ENCODE measurements at places on chromosomes 1 and 21.

DNA sequence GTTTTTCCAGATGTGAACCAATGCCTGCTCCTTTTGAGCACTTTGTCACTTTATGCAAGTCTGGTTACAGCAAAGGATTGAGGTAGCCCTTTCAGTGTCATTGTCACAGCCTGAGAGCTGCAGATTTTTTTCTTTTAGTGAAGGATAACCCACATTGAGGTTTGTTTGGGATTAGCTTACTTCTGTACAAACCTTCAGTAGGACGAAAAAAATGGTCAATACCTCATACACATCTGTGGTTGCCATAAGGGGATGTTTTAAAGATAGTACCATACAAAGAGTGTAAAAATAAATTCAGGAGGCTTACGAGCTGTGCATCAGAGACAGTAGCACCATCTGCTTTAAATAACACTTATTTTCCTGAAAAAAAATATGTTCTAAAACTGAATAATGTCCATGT lies 566.0 kb downstream of the AJAP1 start:
- no peaks in the 10 kb centered on the region for H3K4me1 ChIP-seq
- H3K4me3 ChIP-seq = no peak overlapping the region
- H3K27ac ChIP-seq = no peak overlapping the region

GRCh38 chr1:232036181-232036933 lies 409.8 kb downstream of the DISC1 start:
- H3K36me3 ChIP-seq = peaks cover 4% of the 10 kb centered on the region
- no peak overlapping the region for H3K4me3 ChIP-seq
- no peak for DNase-seq
- H3K27ac ChIP-seq = no peak overlapping the region
- H3K27me3 ChIP-seq = no peaks in the 10 kb centered on the region

DNA sequence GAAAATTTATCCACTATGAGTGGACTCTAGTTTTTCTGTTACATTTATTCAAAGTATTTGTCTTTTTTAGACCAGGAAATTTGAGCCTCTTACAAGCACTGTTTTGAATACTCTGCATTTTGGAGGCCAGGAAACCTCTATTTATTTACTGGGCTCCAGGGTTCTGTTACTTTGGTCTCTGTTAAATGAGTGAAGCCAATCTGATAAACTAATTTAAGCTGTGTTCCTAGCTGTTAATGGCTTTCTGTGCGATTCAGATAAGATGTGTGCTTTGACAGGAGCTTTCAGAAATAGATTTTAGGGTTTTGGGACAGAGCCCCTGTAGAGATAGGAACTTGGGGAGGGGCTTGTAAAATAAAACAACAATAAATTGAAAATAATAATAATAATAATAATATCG lies 23.9 kb downstream of the ACKR1 start:
- no peaks in the 10 kb centered on the region for H3K4me1 ChIP-seq
- H3K36me3 ChIP-seq = no peaks in the 10 kb centered on the region
- H3K4me3 ChIP-seq = no peak overlapping the region
- H3K27me3 ChIP-seq = no peaks in the 10 kb centered on the region
- no peak overlapping the region for H3K27ac ChIP-seq

- H3K36me3 ChIP-seq = no peaks in the 10 kb centered on the region
- no peak overlapping the region for H3K4me3 ChIP-seq
- H3K27ac ChIP-seq = no peak overlapping the region
- DNase-seq = no peak
- H3K4me1 ChIP-seq = no peaks in the 10 kb centered on the region
These were observed 94.1 kb downstream of the ACTL8 start for GRCh38 chr1:17849216-17849615.

GRCh38 chr1:67677408-67677807 lies 7.6 kb upstream of the GADD45A start:
- peaks cover 8% of the 10 kb centered on the region for H3K27me3 ChIP-seq
- peaks cover 4% of the 10 kb centered on the region for H3K36me3 ChIP-seq

DNA sequence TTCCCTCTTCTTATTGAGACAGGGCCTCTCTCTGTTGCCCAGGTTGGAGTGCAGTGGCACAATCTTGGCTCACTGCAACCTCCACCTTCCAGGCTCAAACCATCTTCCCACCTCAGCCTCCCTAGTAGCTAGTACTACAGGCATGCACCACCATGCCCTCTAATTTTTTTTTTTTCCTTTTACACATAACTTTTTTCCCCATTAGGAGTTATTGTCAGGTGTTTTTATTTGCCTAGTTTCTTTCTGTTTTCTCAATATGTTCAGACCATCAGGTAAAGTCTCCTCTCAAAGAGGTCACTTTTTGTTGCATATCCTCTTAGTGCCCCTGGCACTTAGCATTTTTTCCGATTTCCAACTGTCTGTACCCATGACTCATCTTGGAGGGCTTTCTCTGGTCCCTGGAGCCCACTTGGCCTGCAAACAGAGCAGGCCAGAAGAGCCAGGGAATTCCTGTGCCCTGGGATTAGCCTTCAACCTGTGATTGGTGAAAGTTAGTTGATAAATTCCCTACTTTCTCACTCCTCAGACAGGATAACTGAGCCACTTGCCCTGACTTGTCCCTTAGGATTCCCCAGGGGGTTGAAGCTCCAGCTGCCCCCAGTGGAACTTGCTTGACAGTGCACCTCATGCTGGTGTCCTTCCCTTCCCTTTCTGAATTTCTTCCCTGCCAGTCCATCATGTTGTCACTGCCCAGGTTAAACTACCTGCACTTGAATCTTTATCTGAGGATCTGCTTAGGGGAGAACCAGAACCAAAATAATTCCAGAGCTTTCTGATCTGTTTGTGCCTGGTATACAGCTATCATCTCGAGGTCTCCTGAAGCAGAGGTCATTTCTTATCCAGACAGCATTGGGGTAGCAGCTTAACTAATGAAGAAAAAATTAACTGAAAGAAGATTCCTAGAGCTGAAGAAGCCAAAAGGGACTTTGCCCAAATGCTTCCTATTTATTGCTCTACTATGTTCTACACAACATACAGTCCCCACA lies 2.4 kb downstream of the NTPCR start:
- peaks cover 43% of the 10 kb centered on the region for H3K4me1 ChIP-seq
- peaks cover 21% of the 10 kb centered on the region for H3K36me3 ChIP-seq
- no peaks in the 10 kb centered on the region for H3K27me3 ChIP-seq

GRCh38 chr1:182332261-182333060 lies 59.1 kb downstream of the GLUL start:
- H3K36me3 ChIP-seq = no peaks in the 10 kb centered on the region
- DNase-seq = no peak
- no peaks in the 10 kb centered on the region for H3K4me1 ChIP-seq
- H3K27me3 ChIP-seq = peaks cover 13% of the 10 kb centered on the region
- no peak overlapping the region for H3K27ac ChIP-seq
- no peak overlapping the region for H3K4me3 ChIP-seq

GRCh38 chr1:66980745-66981367 lies 56.1 kb downstream of the MIER1 start:
- H3K27ac ChIP-seq = peak overlapping the region; percentile 75
- H3K36me3 ChIP-seq = peaks cover 28% of the 10 kb centered on the region
- no peaks in the 10 kb centered on the region for H3K27me3 ChIP-seq
- peaks cover 35% of the 10 kb centered on the region for H3K4me1 ChIP-seq

- no peaks in the 10 kb centered on the region for H3K36me3 ChIP-seq
- DNase-seq = no peak
- H3K27ac ChIP-seq = no peak overlapping the region
- no peak overlapping the region for H3K4me3 ChIP-seq
- peaks cover 17% of the 10 kb centered on the region for H3K27me3 ChIP-seq
These were observed 35.9 kb downstream of the PIK3R3 start for GRCh38 chr1:46096269-46097148.

DNA sequence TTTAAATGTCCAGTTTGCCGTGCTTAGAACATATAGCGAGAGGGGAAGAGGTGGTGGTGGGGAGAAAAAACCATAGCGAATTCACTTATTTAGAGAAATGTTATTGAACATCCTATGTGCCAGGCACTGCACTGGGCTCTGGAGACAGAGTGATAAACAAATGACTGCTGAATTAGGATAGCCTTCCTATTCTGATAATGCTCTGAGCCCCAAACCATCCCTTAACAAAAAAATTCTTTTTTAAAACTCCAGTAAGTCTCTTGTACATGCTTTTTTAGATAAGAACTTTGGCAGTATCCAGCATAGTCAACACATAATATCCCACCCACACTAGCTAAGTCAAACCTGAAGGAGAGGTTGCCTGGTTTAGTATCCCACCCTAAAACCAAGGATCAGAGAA lies 8.5 kb downstream of the SZT2 start:
- no peak for DNase-seq
- H3K36me3 ChIP-seq = peaks cover 18% of the 10 kb centered on the region
- no peak overlapping the region for H3K4me3 ChIP-seq
- no peaks in the 10 kb centered on the region for H3K27me3 ChIP-seq
- H3K4me1 ChIP-seq = peaks cover 6% of the 10 kb centered on the region

- no peak overlapping the region for H3K27ac ChIP-seq
- H3K4me1 ChIP-seq = peaks cover 82% of the 10 kb centered on the region
- DNase-seq = no peak
- H3K36me3 ChIP-seq = peaks cover 9% of the 10 kb centered on the region
- H3K27me3 ChIP-seq = no peaks in the 10 kb centered on the region
These were observed 26.9 kb downstream of the UCK2 start for GRCh38 chr1:165854101-165854845.

GRCh38 chr1:109923131-109923945 lies 12.7 kb downstream of the CSF1 start:
- H3K4me3 ChIP-seq = no peak overlapping the region
- DNase-seq = no peak
- H3K27ac ChIP-seq = no peak overlapping the region
- peaks cover 79% of the 10 kb centered on the region for H3K36me3 ChIP-seq

- DNase-seq = no peak
- no peaks in the 10 kb centered on the region for H3K4me1 ChIP-seq
- H3K4me3 ChIP-seq = no peak overlapping the region
- H3K27ac ChIP-seq = no peak overlapping the region
- H3K36me3 ChIP-seq = no peaks in the 10 kb centered on the region
- H3K27me3 ChIP-seq = no peaks in the 10 kb centered on the region
These were observed 101.9 kb downstream of the PRRX1 start for GRCh38 chr1:170765712-170766330.

- DNase-seq = no peak
- H3K27ac ChIP-seq = no peak overlapping the region
- H3K36me3 ChIP-seq = no peaks in the 10 kb centered on the region
- H3K27me3 ChIP-seq = no peaks in the 10 kb centered on the region
These were observed 8.5 kb upstream of the ARF1 start for GRCh38 chr1:228073857-228074545.

DNA sequence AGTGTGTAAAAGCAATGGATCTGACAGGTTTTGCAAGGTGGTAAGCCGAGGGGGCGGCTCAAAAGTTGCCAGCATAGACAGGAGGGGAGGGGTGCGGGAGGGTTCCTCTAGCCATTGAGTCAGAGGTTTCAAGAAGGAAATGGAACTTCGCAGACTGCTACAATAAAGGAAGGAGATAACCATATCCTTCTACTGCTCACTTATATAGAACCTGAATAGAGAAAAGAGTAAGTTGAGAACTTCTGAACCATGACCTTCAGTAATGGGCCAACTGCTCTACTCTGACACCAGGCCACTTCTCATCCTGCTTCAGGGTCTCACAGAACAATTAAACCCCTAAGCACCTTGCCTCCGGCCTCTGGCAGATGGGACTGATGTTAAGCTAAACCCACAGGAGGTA lies 26.3 kb upstream of the BCAR3 start:
- peak overlapping the region; percentile 55 for H3K27ac ChIP-seq
- no peak for DNase-seq
- no peak overlapping the region for H3K4me3 ChIP-seq
- peaks cover 42% of the 10 kb centered on the region for H3K4me1 ChIP-seq
- no peaks in the 10 kb centered on the region for H3K36me3 ChIP-seq

GRCh38 chr1:24562625-24563024 lies 6.7 kb downstream of the NCMAP start:
- peaks cover 15% of the 10 kb centered on the region for H3K27me3 ChIP-seq
- H3K27ac ChIP-seq = no peak overlapping the region
- no peaks in the 10 kb centered on the region for H3K36me3 ChIP-seq

- H3K27ac ChIP-seq = no peak overlapping the region
- no peak overlapping the region for H3K4me3 ChIP-seq
- H3K27me3 ChIP-seq = no peaks in the 10 kb centered on the region
- H3K4me1 ChIP-seq = no peaks in the 10 kb centered on the region
- no peaks in the 10 kb centered on the region for H3K36me3 ChIP-seq
These were observed 633.5 kb downstream of the KIF26B start for GRCh38 chr1:245788269-245788668.

- peaks cover 14% of the 10 kb centered on the region for H3K36me3 ChIP-seq
- H3K27me3 ChIP-seq = no peaks in the 10 kb centered on the region
- peaks cover 12% of the 10 kb centered on the region for H3K4me1 ChIP-seq
- no peak for DNase-seq
These were observed 47.8 kb downstream of the CHML start for GRCh38 chr1:241592273-241592958.

- H3K27me3 ChIP-seq = no peaks in the 10 kb centered on the region
- peaks cover 8% of the 10 kb centered on the region for H3K36me3 ChIP-seq
- no peak for DNase-seq
- H3K4me1 ChIP-seq = peaks cover 28% of the 10 kb centered on the region
These were observed 24.0 kb downstream of the IL6R start for GRCh38 chr1:154429118-154429517.

DNA sequence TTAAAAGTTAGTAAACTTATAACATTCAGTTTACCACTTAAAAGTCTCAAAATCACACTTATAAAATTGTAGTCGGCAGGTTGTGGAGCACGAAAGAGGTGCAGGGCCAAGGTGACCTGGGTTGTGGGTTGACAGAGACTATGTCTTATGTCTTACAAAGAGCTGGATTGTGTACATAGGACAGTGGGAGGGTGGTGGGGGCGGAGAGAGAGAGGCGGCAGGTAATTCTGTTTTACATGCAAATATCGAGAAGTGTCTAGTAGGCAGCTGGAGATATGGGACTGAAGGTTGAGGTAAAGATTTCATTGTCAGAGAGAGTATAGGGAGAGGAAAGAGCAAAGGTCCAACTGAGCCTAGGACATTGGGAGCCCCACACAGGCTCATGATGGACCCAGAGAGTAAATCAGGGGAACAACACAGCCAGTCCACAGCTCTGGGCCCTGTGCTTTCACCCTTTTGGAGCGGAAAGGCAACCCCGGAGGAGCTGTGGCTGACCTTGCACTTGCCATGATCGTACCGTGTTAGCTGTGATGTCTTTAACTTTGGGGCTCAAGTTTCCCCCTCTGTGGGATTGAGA lies 28.1 kb upstream of the ZBTB18 start:
- H3K4me1 ChIP-seq = no peaks in the 10 kb centered on the region
- no peak overlapping the region for H3K27ac ChIP-seq
- H3K36me3 ChIP-seq = no peaks in the 10 kb centered on the region
- DNase-seq = no peak
- peaks cover 6% of the 10 kb centered on the region for H3K27me3 ChIP-seq
- H3K4me3 ChIP-seq = no peak overlapping the region

Data from activated T-helper 1 cell treated with anti-CD3 and anti-CD28 coated beads, Interleukin-12 subunit alpha, Interleukin-12 subunit beta, Interleukin-2, Interleukin-4 antibody, amounts not matched to agents 30 ng/mL and 10 ng/mL and 1 ng/mL, durations not matched to agents 14 hours and 24 hours and 36 hours (primary cell).